ENCODE measurements at places on chromosomes 1 and 21. TPM values are rescaled to one million over a fixed set of nuclear protein-coding genes. Genes with fewer than 3 reads are reported as not detected.

The CADM3 gene
- 0.21 TPM for total RNA-seq

DNA sequence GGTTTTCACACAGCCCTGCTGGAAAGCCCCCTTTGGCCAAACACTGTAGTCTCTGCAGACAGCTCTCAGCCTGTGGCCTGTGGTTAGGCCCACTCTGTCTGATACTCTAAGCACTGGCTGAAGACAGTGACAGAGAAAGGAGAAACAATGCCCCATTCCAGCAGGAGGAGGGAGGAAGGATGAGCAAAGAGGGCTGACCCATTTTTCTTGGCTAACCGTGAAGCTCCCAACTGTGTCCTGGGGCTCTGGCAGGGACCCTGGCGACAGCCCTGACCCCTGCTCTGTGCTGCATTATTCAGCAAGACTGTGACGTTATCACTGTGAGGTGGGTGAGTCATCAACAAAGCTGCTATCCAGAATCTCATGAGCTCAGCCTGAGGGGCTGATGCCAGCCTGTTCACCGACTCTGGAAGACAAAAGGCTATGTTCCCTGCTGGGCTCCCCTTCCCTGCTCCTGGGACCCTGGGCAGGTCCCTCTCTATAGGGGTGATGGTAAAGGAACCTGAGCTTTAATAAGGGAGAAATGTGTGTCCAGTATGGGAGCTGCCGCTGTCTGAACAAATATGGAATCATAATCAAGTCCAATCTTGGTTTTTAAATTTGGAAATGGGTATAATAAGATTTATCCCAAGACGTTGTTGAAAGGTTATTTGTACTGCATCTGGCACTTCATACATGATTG is 107.0 kb downstream of the RHOU start:
- DNase-seq = peak; percentile 30

DNA sequence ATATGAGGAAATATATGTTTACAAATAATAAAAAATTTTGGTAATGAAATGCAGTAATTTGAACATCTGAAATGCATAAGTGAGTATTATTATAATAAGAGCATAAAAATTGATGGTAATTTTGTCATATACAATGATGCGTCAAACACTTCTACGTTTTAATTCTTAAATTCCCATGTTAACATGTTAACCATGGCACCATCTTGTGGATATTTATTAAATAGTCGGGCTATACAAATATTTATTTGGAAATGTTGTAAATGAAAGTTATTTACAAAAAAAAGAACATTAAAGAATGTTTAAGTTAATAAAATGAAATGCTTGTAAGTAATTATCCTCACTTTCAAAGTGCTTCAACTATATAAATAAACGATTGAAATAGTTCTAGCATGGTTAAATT is 57.2 kb upstream of the C1orf185 start:
- DNase-seq = no peak

- DNase-seq = peak; percentile 59
Observed at GRCh38 chr1:1040004-1040991, 20.4 kb downstream of the AGRN start.

DNA sequence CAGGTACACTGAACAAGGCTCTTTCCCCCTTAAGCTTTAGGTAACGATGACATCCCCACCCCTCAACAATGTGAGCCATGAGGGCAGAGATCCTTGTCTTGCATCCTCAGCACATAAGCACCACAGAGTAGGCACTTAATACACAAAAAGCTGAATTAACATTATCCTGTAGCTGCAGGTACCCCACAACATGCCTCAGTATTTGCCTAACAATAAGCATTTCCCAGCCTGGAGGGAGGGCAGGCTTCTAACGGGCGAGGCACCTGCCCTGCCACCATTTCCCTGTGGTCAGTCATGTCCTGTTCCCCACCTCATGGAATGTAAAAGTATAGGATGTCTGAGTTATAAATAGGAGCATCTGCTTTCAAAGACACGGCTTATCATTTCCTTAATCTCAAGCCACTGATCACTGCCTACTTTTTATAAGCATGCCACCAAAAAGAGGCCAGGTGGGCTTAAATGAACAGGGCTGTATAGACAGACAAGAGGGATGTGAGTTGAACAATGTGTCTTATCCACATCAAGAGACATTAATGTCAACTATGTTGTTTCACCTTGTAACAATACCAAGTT is 3.4 kb downstream of the CAPZB start:
- DNase-seq = no peak

The ASCL5 gene
- total RNA-seq = not detected

The RSBN1 gene
- total RNA-seq = 9.1 TPM

- DNase-seq = no peak
Observed at GRCh38 chr1:15410884-15411245, 1.2 kb downstream of the EFHD2 start.

GRCh38 chr1:57799490-57800115 is 375.7 kb upstream of the DAB1 start:
- no peak for DNase-seq

GRCh38 chr1:5501206-5501930 is 490.9 kb downstream of the NPHP4 start:
- no peak for DNase-seq

DNA sequence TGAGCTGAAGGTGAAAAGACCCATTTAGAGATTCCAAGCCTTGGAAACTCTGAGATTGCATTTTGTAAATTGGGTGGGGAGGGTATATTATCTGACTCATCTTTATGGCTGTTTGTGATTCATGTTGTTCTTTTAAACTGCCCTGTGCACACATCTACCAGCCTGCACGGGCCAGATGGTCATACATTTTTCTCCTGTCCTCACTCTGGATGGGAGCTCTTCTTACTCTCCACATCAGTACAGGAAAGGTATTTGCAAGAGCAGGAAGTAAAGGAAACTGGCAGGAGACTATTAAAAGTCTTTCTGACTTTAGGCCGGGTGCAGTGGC is 14.3 kb upstream of the NMNAT2 start:
- DNase-seq = no peak

DNA sequence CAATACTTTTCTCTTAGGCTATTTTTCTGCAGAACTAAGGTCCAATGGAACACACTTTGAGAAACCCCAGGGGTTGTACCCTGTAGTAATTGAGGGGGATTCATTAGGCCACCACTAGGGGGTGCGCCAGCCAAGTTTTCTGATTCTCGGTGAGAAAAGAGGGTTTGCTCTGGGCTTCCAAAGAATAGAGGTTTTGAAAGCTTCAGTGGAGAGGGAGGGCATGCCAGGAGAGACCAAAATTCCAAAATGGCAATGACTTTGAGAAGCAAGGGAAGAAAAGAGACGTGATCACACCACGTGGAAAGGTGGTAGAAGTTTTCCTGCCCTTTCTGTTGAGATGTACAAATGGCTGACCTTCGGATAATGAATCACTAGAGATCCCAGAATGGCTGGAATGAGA is 323.3 kb downstream of the RPS6KC1 start:
- peak; percentile 8 for DNase-seq

The KCNJ9 gene
- not detected for total RNA-seq

DNA sequence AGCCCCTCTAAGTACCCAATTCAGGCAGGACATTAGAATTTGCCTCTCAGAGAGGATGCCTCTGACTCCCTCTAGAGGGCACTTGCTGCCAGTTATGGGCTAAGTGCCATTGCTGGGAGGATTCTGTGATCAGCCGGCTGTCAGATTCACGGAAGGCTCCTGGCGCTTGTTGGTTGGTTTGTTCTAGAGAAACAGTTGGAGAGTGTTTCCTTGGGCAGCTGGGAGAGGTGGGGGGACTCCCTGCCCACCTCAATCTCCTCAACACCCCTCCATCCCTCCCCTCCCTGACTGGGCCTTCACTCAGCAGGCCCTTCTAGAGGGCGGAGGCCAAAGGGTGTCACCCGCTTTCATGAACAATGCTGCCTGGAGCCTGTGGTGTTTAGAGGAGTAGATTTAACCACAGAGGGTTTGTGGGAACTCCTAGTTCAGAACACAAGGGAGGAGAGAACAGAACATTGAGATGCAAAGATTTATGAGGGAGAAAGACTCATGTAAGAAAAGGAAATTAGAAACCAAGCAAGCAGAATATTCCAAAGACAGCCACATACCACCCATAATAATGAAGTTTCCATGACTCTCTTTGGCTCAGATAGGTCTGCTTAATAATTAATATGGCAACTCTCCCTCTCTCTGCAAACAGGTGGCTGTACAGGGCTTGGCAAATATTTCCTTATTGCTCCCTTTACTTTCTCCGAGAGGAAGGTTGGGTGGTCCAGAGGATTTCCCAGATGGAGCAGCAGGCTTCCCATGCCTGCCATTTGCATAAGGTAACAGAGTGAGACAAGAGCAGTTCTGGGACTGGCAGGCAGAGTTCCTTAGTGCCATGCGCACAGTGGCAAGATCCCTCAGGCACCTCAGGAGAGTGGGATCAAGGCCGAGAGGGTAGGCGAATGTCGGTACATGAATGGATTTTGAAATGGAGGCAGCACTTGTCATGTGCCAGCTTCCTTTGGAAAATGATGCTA is 30.0 kb upstream of the ACP6 start:
- no peak for DNase-seq

- no peak for DNase-seq
Observed at GRCh38 chr1:91699339-91699974, 186.5 kb downstream of the TGFBR3 start.

- DNase-seq = no peak
Observed at GRCh38 chr1:8154621-8155052, 128.5 kb upstream of the ERRFI1 start.

The SIPA1L2 gene
- total RNA-seq = 9.9 TPM

GRCh38 chr1:34970220-34970735 is 14.9 kb downstream of the TMEM35B start:
- DNase-seq = no peak

The AK5 gene
- 2.5 TPM for total RNA-seq

GRCh38 chr1:246365708-246366107 is 141.4 kb downstream of the SMYD3 start:
- no peak for DNase-seq

DNA sequence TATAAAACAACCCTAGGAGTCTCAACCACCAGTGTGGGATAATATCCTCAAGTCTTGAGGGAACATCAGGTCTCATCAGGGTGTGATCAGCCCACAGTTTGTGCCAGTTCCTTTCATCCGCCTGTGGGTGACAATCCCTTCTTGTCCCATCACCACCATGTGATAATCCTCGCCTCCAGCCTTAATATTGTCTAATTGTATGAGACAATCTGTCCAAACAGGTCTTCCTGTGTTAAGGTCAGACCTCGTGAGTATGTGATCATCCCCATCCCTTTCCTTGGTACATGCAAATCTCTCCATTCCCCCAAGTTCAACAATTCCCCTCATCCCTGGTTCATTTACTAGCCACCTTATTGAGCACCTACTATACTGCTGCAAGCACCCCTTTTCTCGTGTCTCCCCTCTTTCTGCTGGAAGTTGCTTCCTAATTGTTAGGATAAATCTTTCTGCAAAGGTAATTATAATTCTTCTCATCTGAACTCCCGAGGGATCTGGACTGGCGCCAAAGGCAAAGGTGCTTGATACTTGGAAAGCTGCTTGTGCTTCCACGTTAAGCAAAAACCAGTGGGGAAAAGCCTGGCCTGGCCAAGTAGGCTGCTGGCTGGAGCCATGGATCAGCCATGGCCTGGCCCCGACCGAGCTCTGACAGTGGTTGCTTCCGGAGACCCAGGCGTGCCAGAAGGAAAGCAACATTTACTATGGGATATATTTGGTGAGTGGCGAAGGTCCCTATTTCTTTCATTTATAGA is 92.5 kb downstream of the RNF220 start:
- DNase-seq = no peak

GRCh38 chr1:26191739-26192138 is 1.3 kb downstream of the CATSPER4 start:
- DNase-seq = no peak

DNA sequence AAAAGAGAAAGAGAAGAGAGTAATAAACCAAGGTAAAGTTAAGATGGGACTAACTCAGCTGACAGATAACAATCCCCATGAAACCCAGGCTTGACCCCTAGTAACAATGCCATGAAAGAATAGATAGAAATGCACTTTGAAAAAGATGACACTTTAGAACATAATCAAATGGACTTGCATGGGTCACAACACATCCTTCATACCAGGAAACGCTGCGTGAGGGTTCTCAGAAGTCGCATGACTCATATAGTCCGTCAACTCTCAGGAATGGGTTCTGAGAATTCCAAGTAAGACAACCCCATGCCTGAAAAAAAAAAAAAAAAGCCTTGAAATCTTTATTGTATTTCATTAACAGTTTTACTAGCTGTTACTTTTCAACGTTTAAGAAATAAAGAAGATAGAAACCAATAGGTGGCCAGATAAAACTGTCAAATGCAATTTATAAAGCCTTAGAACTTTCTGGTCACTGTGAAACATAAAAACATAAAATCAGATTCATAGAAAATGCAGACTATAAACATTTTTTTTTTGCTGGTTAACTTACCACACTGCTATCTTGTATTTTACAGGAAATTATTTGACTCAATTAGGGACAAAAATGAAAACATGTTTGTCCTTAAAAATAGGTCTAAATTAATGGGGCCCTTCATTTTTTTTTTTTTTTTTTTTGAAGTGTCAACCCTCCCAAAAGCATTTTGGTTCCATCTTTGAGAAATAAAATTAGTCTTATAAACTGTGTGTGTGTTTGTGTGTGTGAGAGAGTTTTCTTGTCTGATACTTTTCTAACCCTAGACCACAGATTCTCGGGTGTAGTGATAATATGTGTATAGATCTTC is 202.1 kb downstream of the NCAM2 start:
- peak; percentile 19 for DNase-seq

GRCh38 chr1:23924601-23925000 is 11.4 kb upstream of the CNR2 start:
- DNase-seq = no peak

The OR2T8 gene
- total RNA-seq = not detected

DNA sequence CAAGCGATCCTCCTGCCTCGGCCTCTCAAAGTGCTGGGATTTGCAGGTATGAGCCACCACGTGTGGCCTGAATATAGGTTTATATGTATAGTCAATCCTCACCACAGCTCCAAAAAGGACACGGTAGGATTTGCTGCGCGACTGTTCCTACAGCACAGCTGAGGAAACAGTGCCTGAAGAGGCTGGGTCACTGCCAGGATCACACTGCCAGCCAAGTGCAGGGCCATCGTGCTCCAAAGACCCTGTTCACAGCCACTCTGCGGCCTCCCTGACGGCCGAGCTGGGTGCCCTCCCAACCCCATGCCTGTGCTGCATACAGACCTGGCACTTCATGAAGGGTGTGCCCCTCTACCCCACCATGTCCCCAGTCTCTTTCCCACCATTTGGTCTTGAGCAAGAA is 71.4 kb downstream of the MRPL37 start:
- no peak for DNase-seq

The ADAM30 gene
- total RNA-seq = not detected

The UBE2U gene
- not detected for total RNA-seq

The LIPI gene
- not detected for total RNA-seq

GRCh38 chr1:16628361-16629111 is 15.2 kb upstream of the NBPF1 start:
- DNase-seq = no peak

The FLG2 gene
- total RNA-seq = not detected

- DNase-seq = no peak
Observed at GRCh38 chr1:109530457-109531087, 9.1 kb upstream of the GPR61 start.

GRCh38 chr21:43287111-43287760 is 118.4 kb downstream of the CRYAA start:
- no peak for DNase-seq

- DNase-seq = no peak
Observed at GRCh38 chr1:93078638-93078985, 471 bp upstream of the MTF2 start.
